Inflammatory macrophage treated with lipopolysaccharide for 1 hour (primary cell): ENCODE measurements at places on chromosomes 6 and 20.
A peak's percentile ranks its signal among the peaks of the same experiment; 100 is the strongest.

DNA sequence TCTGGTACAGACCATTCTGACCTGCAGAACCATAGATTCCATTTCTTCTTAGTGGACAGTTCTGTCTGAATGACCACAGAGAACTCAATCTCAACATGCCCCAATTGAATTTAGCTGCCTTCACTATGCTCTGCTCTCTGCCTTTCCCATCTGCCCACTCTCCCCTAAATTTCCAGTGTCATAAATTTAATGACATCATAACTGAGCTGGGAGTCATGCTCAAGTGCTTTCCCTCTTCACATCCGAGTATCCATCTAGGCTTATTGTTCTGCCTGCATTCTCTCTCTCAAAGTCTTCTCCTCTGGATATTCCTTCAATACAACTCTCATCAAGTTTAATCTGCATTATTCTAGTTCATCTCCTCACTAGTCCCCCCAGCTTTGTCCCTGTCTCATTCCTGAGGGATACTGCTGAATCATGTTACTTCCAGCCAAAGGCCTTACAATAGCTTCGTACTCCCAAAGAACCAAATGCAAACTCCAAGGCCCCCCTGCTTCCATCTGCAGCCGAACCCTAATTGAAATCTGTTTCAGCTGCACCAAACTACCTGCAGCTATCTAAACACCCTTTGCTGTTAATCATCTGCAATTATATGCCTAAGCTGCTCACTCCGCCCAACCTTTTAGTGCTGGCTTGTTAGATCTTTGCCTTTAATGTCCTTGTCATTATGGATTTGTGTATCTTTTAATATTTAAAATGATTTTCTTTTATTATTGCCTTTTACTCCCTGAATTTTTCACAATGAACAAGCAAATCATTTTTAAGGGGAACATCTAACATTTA is 46.1 kb downstream of the SLC35B3 start:
- DNase-seq, result no peak

DNA sequence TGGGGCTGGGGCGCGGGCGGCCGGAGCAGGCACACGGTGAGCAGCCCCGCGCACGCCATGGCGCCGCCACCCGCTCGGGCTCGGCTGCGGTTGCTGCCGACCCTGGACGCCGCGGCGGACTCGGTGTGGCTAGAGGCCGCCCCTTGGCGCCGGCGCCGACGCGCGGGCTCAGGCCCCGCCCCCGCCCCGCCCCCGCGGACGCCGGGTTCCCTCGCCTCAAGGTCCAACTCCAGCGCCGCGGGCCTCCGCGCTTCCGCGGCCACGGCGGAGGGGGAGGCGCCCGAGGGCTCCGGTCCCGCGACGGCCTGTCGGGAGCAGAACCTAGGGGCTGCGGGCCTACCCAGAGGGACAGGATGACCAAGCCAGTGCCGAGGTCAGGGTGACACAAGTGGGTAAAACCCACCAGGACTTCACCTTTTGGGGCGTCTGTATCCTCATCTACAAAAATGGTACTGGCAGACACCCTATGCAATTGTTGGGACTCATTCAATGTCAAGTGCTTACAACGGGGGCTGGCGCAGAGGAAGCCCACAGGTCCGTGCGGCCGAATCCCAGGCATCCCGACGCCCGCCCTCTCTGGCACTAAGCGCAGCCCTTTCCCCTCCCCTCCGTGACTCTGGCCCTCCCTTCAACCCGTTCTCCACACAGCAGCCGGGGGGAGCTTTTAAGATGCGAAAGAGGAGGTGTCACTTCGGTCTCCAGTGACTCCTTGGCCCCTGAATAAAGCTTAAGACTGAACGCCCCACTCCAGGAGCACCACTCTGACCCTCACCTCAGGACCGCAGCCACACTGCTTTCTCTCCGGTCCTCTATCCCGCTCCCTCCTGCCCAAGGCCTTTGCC is at the start of gene NECAB3:
TSS of gene NECAB3 (minus strand) at position 135 of the 842 bp plus-strand sequence. CDS start at position 59, 76 bp downstream.
- DNase-seq, result peak; percentile 69

GRCh38 chr6:158071121-158072082 is 89.7 kb downstream of the SYNJ2 start:
- no peak for DNase-seq

- peak; percentile 18 for DNase-seq
Observed at GRCh38 chr6:161189891-161190290, 84.0 kb downstream of the AGPAT4 start.

DNA sequence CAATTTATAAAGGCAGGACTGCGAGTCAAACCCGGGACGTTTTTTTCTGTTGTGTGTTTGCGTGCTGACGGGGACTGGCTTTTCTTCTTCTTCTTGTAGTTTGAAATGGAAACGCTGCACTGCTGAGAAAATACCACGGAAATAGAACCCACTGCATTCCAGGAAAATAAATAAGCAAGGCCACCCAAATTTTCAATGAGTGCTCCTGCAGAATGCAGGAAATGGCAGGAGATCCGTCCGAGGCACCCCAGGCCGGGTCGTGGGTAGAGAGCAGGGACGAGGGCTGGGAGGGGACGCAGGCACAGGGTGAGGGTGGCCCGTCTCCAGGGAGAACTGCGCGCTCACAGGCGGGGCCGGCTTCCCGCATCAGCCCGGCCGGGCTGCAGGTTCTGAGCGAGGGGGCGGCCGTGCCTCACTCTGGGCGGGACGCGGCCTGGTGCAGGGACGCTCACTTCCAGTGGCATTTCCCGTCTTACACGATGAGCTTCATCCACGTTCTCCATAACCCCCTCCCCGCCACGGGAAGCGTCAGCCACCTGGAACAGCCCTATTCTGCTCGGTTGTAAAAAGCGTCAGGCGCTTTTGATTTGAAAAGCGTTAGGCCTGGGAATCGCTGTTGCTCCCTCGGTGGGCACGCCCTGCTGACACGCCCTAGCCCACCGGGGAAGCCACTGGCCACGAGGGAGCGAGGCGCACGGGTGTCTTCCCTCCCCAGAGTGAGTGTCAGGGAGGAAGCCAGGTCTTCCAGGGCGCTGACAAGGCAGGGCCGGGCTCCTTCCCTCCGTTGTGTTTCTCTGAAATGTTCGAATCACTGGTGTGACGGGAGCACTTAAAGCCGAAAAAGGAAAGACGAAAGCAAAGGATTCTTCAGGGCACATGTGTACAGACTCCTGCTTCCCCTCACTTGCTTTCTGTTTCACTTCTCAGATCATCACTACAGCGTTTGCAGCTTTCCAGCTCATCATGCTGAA is 17.9 kb upstream of the EXOC2 start:
- DNase-seq, result peak; percentile 61

- DNase-seq, result no peak
Observed at GRCh38 chr6:34695729-34696188, 808 bp downstream of the ILRUN start.

DNA sequence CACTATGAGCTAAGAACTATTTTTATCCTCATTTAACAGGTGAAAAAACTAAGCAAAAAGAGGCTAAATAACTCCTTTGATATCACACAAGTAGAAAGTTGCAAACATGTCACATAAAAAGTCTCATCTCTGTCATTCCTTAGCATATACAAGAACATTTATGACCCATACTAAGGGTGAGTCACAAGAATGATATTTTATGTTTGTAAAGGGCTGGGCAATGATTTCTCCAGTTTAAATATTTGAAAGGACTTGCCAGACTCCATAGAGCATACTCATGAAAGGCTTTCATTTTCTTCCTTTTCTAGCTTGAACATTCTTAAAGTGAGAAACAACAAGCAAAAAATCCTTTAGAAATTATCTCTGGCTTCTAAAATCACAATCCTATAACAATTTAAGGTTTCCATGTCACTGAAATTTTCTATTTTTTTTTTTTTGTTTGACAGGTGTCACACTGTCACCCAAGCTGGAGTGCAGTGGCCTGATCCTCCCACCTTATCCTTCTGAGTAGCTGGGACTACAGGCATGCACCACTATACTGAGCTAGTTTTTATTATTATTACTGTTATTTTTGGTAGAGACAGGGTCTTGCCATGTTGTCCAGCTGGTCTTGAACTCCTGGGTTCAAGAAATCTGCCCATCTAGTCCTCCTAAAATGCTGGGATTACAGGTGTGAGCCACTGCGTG is 338.0 kb upstream of the KHDRBS2 start:
- DNase-seq, result no peak

GRCh38 chr6:169953686-169954085 is 202.3 kb downstream of the ERMARD start:
- DNase-seq, result no peak

GRCh38 chr20:10047427-10047826 is 12.6 kb downstream of the ANKEF1 start:
- no peak for DNase-seq

- no peak for DNase-seq
Observed at GRCh38 chr20:22924046-22924737, 110.9 kb upstream of the SSTR4 start.

- DNase-seq, result peak; percentile 58
Observed at GRCh38 chr6:36028877-36029324, 1.3 kb downstream of the MAPK14 start.

- no peak for DNase-seq
Observed at GRCh38 chr6:87421576-87421975, 13.8 kb downstream of the CFAP206 start.

DNA sequence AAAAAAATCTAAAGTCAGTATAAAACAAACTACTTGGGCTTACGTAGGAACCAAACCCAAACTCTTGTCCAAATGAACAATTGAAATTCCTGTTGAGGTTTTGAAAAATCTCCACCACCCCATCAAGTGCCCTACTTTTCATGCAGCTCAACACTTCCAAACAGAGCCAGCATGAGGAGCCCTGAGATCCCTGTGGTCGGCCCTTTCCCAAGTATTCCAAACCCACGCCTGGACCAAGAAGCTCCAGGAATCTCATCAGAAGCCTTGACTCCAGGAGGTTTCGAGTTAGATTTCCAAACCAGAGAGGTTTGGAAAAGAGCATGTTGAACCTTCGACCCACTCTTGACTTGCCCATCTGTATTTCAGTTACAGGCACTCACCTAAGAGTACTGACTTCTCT is 179.3 kb downstream of the MTFR2 start:
- no peak for DNase-seq

GRCh38 chr6:44474190-44474631 is 86.7 kb downstream of the CDC5L start:
- no peak for DNase-seq

DNA sequence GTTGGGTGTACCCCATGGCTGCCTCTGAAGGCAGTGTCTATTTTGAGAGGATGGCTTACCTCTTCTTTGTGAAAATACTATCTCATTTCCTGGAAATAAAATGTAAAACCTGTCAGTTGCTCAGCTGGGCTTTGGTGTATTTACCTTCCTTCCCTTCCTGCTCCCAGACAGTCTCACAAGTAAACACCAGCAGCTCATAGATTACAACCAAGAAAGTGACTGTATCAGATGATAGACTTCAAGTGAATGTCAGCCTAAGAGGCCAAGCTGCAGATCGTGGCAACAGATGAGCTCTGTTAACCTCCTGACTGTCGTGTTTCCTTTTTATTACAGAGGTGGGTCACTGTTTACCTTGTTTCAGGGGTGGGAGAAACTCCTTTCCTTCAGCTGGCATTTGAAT is 37.3 kb downstream of the RNF8 start:
- DNase-seq, result no peak
